HuH-7 (cell line): ENCODE measurements at places on chromosomes 12 and 14.

GRCh38 chr12:43318021-43318420, 234.0 kb downstream of the ADAMTS20 start:
- no peak for DNase-seq

DNA sequence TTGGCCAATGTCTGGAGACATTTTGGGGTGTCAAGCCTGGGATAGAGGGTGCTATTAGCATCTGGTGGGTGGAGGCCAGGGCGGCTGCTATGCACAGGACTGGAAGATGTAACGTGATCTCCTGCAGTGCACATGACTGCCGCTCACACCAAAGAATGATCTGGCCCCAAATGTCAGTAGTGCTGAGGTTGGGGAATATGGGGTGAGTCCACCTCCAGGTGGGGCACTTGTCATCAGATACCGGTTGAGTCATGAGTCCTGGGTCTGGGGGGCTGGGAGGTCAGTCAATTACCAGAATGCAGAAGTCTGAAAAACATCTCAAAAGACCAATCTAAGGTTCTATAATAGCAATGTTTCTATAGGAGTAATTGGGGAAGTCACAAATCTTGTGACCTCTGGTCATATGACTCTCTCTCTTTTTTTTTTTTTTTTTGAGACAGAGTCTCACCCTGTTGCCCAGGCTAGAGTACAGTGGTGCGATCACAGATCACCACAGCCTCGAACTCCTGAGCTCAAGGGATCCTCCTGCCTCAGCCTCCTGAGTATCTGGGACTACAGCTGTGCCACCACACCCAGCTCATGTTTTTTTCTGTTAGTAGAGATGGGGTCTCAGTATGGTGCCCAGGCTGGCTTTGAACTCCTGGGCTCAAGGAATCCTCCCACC, 6.0 kb upstream of the SDSL start:
- no peak for DNase-seq

GRCh38 chr12:23535441-23535840, 414.0 kb downstream of the SOX5 start:
- no peak for DNase-seq

- DNase-seq = no peak
Observed at GRCh38 chr12:116284396-116284795, 6.9 kb upstream of the MED13L start.

DNA sequence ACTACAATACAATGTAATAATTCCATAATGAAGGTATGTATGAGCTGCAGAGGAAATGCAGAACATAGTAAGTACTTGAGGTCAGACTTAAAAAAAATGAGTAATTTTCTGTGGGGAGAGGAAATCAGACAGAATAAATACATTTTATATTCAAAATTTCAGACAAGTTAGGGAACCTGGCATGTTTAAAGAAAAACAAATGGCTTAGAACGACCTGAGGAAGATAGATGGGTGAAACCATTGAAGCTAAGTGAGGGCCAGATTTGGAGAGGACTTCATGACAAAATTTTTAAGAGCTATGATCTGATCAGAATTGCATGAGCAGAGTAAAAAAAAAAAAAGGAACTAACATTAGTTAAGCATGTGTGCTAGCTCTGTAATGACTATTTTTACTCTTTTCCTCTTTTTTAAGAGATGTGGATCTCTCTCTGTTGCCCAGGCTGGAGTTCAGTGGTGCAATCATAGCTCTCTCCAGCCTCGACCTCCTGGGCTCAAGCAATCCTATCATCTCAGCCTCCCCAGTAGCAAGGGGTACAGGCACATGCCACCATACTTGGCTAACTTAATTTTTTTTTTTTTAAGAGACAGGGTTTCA, 157.6 kb upstream of the PDE3A start:
- no peak for DNase-seq

GRCh38 chr14:74429991-74430390, 4.0 kb upstream of the SYNDIG1L start:
- DNase-seq = no peak

GRCh38 chr12:53222170-53222721, 9.8 kb downstream of the RARG start:
- no peak for DNase-seq

DNA sequence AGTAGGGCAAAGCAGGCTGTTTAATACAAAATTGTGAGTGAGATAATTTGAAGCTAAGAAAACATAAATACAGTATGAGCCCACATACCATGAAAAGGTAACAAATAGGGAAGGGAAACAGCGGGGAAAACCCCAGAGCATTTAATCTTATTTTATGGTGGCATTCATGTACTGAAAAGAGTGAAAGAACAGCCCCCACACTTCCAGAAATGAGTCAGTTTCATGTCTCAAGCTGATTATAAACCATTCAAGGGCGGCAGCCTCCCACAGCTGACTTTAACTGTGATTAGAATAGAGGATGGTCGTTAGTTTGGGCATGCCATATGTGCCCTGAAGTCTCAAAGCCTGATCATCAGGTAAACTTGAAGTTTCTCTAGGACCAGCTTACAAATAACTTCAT, 64.5 kb downstream of the FOXG1 start:
- no peak for DNase-seq

GRCh38 chr12:21819236-21819635, 44.7 kb upstream of the KCNJ8 start:
- DNase-seq = no peak

DNA sequence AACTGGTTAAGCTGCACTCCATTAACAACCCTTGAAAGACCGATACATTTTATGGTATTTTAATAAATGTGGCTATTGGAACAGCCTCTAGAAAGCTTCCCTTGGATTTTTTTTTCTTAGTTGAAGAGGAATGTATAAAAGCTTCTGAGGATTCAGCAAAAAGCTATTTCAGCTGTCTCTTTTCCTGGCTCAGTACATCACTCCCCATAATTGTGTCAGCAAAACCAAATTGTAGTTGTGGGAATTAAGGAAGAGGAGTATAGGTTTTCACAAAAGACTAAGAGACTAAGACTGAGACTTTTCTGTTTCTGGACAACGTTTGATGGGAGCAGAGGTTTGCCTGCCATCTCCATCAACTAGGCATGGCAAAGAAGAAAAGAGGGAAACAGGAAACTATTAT, 106.5 kb downstream of the C12orf50 start:
- DNase-seq = no peak

GRCh38 chr14:56172571-56172971, 54.4 kb downstream of the PELI2 start:
- no peak for DNase-seq

GRCh38 chr14:101090976-101091375, 187.5 kb upstream of the RTL1 start:
- DNase-seq = no peak

- DNase-seq = no peak
Observed at GRCh38 chr12:95198914-95199313, 18.4 kb downstream of the FGD6 start.

DNA sequence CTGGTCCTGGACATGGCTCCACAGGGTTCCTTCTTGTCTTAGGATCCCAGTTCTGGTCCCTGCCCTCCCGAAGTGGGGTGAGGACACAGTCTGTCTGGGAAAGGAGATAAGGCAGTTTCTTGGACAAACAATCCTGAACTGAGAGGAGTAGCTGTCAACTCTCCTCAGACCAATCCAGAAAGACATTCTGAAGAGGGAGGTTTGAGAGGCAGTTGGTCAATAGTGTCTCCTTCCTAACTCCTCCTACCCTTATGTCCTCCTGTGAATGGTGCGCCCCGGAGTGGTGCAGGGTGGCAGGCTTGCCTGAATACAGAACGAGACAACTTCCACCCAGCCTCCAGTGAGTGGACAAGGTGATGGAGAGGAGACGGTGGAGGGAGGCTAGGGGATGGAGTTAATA, 15.4 kb upstream of the ASIC1 start:
- no peak for DNase-seq

- peak; percentile 34 for DNase-seq
Observed at GRCh38 chr12:25960143-25960542, 1.7 kb downstream of the RASSF8 start.

DNA sequence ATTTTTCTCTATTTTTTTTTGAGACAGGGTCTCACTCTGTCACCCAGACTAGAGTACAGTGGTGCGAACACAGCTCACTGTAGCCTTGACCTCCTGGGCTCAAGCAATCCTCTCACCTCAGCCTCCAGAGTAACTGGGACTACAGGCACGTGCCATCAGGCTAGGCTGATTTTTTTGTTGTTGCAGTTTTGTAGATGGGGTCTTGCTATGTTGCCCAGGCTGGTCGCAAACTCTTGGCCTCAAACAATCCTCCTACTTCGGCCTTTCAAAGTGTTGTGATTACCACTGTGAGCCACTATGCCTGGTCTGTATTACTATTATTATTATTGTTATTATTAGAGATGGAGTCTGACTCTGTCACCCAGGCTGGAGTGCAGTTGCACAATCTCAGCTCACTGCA, 23.3 kb downstream of the GIT2 start:
- no peak for DNase-seq

DNA sequence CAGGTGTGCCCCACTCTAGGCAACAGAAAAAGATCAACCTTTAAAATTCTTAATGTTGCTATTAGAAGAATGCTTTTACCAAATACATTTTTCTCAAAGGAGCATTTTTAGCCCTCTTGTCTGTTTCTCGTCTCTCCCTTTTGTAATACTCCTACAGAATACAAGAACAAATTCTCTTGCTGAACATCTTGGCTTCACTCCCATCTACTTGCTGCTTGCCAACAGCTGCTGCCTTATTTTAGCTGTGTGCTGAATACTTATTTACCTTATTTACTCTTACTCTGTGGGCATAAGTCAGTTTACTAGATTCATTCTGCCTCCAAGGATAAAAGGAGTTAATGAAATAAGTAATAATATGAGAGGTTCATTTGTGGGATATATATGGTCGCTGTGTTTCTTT, 70.8 kb downstream of the POLR3B start:
- no peak for DNase-seq

DNA sequence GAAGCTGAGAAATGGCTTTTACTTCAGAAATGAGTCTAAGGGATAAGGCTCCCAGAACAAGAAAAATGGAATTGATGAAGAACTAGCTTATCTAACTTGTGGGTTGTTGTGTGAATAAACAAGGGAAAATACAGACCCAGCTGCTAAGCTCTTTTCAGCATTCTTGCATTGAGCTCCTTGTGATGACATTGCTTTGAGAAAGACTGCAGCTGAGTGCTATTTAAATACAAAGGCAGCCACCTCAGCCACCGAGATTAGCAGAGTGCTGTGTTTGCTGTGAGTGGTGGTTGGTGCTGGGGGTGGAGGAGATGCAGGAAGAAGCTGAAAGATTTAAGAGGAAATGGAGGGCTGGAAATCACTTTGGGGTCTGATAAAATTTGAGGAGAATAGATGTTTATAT, 396.0 kb upstream of the PRICKLE1 start:
- no peak for DNase-seq

GRCh38 chr12:4030929-4031702, 157.9 kb upstream of the PARP11 start:
- DNase-seq = peak; percentile 94

DNA sequence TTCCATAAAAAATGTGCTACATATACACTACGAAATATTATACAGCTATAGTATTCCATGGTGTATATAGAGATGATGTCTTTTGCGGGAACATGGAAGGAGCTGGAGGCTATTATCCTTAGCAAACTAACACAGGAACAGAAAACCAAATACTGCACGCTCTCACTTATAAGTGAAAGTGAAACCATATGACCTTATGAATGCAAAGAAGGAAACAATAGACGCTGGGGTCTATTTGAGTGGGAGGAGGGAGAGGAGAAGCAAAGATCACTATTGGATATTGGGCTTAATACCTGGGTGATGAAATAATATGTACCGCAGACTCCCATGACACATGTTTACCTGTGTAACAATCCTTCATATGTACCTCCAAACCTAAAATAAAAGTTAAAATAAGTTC, 142.8 kb downstream of the LRFN5 start:
- no peak for DNase-seq

- DNase-seq = no peak
Observed at GRCh38 chr14:32524609-32525375, 195.7 kb downstream of the AKAP6 start.

- DNase-seq = no peak
Observed at GRCh38 chr12:130480887-130481286, 143.2 kb downstream of the PIWIL1 start.

DNA sequence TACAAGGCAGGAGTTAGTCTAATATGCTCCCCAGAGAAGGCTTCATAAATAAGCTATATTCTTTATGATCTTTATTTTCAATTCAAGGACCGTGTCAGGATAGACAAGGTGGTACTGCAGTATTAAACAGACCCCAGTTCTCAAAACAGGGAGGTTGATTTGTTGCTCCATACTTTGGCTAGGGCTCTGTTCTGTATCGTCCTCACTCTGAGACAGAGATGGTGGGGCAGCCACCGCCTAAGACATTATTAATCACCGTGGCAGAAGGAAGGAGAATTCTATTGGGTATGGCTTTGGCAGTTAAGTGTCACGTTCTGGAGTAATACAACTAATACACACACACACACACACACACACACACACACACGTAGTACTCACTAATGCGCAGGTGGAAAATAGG, 117.0 kb upstream of the SLCO1C1 start:
- DNase-seq = no peak

- DNase-seq = no peak
Observed at GRCh38 chr14:104717137-104717536, 6.9 kb upstream of the ADSS1 start.

DNA sequence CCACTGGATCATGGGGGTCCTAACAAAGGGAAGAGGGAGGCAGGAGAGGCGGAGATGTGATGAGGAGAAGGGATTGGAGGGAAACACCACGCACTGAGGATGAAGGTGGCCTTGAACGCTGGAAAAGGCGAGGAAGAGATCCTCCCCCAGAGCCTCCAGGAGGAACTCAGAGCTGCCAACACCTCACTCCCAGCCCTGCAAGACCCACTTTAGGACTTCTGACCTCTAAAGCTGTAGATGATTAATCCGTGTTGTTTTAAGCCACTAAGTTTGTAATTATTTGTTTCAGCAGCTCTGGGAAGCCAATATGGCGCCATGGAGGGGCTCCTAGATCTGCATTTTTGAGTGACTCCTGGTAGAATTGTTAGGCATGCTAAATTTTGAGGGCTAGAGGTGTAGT, 74.6 kb upstream of the CEP83 start:
- no peak for DNase-seq

- no peak for DNase-seq
Observed at GRCh38 chr12:89756585-89757398, 48.2 kb upstream of the ATP2B1 start.

GRCh38 chr12:103548622-103549601, 38.2 kb upstream of the STAB2 start:
- peak; percentile 26 for DNase-seq

DNA sequence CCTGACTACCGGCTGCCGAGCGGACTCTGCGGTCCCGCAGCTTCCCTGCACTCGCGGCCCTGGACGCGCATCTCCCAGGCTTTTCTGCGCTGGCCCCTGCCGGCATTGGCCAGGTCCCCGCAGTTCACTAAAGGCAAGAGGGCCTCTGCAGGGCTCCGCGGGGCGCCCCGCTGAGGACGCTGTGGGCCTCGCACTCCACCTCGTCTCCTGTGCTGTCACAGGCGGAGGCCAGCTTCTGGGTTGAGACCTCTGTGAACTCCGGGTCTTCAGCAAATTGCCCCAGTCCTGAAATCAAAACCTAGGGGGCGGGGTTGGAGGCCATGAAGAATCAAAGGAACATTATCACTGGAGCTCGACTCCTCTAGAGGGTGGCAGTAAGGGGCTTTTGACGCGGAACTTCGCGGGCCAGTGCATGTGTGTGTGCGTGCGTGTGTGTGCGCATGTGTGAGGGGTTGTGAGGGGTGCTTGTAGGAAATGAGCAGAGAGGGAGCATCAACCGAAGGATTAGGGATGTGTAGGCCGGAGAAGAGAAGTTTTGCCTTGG, 68.5 kb upstream of the CAPRIN2 start:
- no peak for DNase-seq

GRCh38 chr14:37411079-37411735, 183.8 kb downstream of the FOXA1 start:
- DNase-seq = no peak
